NCI-H510A (cell line): ENCODE measurements at places on chromosomes 2 and 18.

DNA sequence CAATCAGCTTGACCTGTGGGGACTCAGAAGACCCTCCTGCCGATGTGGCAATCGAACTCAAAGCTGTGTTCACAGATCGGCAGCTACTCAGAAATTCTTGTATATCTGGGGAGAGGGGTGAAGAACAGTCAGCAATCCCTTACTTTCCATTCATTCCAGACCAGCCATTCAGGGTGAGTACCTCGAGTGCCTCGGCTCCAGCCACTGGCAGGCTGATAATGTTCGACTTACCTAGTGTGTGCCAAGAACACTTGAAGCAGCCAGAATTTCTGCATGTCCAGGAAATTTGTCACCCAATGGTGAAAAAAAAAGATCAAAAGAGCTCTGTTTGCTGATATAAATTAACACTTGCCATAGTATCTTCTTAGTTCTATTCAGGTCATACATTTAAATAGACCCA lies 2.3 kb downstream of the LGALSL start:
- no peak for DNase-seq

GRCh38 chr2:37798315-37799005 lies 126.6 kb upstream of the RMDN2 start:
- no peak for DNase-seq

- no peak for DNase-seq
Observed at GRCh38 chr2:206584323-206585116, 57.8 kb upstream of the FAM237A start.

- no peak for DNase-seq
Observed at GRCh38 chr18:79583984-79584401, 95.6 kb upstream of the CTDP1 start.
